Stimulated activated CD8-positive, alpha-beta memory T cell treated with anti-CD3 and anti-CD28 coated beads, Interleukin-4, amount 100 ng/mL, for 4 hours (primary cell): ENCODE measurements at places on chromosomes 2 and 18.

GRCh38 chr2:164954954-164955701 lies at the start of gene SLC38A11:
TSS of gene SLC38A11 (minus strand) at chr2:164955525. CDS start at chr2:164955247, 278 bp downstream.
- no peak for DNase-seq

- DNase-seq = no peak
Observed at GRCh38 chr2:138421971-138422335, 79.6 kb upstream of the SPOPL start.

DNA sequence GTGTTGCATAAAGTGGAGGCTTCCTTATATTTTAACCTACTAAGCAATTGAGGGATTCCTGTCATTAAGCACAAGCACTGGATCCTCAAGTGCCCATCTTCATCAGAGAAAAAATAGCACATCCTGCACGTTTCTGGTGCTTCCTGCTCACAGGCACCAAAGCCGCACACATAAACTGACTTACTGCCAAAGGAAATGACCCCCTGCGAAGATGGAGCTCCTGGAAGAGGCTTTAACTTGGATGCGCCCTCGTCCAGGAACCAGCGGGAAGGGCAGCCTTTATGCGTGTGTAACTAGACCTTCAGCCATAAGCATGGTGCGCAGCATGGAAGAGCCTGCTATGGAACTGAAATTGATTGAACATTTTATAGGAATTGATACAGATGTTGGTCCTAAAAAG lies 188.7 kb downstream of the FTCDNL1 start:
- DNase-seq = no peak

GRCh38 chr2:233793465-233794127 lies 15.5 kb downstream of the MROH2A start:
- DNase-seq = no peak

DNA sequence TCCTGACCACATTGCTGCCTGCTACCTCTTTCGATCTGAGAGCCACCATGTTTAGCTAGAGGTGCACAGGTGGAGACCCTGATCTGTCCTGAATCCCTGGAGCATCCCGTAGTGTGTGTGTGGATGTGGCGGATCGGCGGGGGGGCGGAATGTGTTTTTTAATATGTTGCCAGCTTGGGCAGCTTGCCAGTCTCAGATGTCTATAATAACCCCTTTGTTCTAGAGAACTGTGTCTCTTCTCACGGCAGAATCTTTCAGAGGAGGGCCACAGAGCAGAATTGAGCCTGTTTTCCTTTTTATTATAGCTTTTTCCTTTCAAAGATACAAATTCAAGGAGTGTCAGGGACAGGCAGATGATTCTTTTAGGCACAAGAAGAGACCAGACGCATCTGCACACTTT lies 934.1 kb upstream of the KLHL29 start:
- DNase-seq = no peak

DNA sequence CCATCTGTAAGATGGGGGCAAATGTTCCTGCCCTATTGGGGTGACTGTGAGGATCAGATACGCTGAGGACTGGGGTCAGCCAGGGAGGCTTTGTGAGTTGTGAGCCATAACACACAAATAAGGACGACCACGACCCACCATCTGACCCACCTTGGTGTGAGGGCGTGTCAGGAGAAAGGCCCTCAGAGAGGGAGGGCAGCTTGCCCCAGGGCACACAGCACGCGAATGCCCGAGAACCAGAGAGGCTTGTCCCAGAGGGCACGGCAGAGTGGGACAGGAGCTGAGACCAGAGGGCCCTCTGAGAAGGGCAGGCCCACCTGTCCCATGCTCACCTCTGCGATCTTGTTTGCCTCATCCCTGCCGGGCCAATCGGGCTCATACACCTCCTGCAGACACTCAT lies 36.7 kb downstream of the BIN1 start:
- DNase-seq = no peak

DNA sequence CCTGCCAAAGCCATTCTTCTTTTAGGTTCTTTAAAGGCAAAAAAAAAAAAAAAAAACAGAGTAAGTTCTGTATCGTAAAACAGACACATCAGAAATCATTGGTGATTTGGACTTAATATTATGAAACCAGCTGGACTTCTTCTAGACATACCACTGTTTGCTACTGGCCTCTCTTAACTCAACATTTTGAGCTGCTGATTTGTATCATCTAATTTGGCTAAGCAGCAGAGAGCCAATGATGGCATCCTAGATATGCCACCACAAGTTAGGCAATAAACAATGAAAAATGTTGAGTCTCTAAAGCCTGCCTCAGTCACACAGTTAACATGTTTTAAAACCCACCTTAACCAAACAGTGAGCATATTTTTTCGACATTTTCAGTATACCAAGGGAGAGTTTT lies 1034.3 kb upstream of the NXPH2 start:
- DNase-seq = no peak
